Stimulated activated CD4-positive, alpha-beta T cell treated with anti-CD3 and anti-CD28 coated beads, Interleukin-2, amount 100 ng/mL, for 48 hours (primary cell): ENCODE measurements at places on chromosomes 11 and 22.
A peak's percentile ranks its signal among the peaks of the same experiment; 100 is the strongest.

GRCh38 chr11:326842-327580, 6.4 kb upstream of the IFITM3 start:
- DNase-seq: peak; percentile 53

DNA sequence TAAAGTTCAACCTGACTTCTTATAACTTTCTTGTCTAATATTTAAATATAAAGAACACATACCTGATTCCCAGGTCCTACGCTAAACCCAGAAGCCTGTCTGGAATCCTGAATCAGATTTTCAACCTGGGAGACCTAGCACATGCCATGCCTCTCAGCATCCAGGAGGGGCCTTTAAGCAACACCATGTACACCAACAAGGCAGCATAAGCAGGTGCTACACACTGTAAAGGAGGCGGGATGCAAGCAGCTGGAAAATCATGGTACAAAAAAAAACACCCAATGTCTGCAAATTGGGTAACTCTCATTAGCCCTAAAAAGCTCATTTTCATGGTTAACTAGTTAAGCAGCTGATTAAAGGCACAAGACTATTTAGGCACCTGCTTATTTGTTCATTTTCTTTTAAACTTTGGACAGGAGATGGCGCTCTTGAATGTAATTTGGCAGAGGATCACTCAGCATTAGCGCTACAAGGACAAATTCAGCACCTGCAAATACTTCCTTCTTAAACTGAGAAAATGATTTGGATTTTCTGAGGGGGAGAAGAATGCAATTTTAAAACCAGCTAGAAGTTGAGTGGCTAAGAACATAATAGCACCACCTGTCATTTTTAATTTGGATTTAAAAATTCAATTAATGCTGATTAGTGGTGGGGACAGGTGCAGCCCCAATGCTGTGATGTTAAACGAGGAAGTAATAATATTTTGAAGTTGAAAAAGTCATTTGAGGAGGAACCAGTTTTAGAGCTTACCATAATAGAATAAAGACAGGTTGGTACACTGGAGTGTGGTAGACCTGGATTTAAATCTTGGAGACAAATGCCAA, 104.0 kb downstream of the FAR1 start:
- DNase-seq: no peak

GRCh38 chr11:34461215-34461614, 22.5 kb downstream of the CAT start:
- no peak for DNase-seq

GRCh38 chr11:129259931-129260348, 67.8 kb upstream of the ARHGAP32 start:
- DNase-seq: no peak

DNA sequence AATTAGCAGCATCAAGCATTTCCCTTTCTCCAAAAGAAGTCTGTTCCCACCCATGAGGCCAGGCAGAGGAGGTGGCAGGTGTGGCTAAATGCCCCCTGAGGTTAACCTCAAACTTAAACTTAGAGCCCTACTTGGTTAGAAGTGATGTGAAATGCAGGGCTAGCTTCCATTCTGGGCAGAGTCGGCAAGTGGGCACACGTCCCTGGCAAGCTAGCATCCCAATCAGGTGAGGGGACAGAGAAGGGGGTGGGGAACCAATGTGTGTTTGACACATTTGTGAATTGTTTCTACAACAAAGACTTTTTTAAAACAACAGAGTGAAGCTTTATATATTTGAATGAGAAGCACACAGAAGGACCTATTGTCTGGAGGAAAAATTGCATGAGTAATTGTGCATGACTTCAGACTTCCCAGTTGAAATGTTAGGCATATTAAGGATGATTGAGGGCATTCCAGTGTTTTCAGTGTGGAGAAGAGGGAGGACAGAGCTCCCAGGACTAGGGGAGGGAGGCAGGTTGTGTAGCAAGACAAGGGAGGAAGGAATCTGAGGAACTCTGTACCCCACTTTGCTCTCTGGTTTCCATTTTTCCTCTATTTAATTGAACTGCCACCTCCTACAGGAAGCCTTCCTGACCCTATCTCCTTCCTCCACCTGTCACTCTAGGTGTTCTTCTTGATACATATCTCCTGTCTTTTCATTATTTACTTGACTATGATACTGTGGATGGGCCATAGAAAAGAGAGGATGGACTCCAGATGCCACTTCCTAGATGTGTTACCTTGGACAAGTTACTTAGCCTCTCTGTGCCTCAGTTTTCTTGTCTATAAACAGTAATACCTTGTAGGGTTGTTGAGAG, 83.3 kb upstream of the PICALM start:
- DNase-seq: no peak
